Thyroid gland (tissue), 4 donors: ENCODE measurements at places on chromosomes 13 and 19. TPM values are rescaled to one million over a fixed set of nuclear protein-coding genes. Genes with fewer than 3 reads are reported as not detected.

GRCh38 chr19:46766569-46767317 lies 20.5 kb upstream of the STRN4 start:
- H3K27me3 ChIP-seq = no peaks in the 10 kb centered on the region
- no peaks in the 10 kb centered on the region for H3K4me1 ChIP-seq
- H3K4me3 ChIP-seq = no peak overlapping the region

The WDR87 gene
- total RNA-seq = not detected

The LILRA6 gene
- total RNA-seq = 1.6 TPM

DNA sequence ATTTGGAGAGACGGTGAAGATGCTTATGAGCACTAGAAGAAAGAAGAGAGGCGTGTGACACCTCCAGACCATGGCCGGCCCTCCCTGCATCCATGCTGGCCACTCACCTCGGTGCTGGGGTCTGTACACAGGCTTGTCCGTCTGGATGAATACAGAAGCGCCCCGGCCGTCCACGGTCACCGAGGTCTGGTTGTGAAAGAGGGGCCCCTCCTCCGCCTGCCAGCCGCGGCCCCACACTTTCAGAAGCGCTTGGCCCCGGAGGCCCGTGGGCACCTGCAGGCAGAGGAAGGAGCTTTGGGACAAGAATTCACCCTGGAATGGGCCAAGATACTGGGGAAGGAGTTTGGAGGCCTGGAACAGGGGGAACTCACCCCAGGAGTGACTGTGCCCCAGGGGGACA lies 15.1 kb downstream of the CPAMD8 start:
- peaks cover 3% of the 10 kb centered on the region for H3K4me1 ChIP-seq
- H3K4me3 ChIP-seq = no peak overlapping the region
- DNase-seq = no peak
- no peaks in the 10 kb centered on the region for H3K27me3 ChIP-seq

DNA sequence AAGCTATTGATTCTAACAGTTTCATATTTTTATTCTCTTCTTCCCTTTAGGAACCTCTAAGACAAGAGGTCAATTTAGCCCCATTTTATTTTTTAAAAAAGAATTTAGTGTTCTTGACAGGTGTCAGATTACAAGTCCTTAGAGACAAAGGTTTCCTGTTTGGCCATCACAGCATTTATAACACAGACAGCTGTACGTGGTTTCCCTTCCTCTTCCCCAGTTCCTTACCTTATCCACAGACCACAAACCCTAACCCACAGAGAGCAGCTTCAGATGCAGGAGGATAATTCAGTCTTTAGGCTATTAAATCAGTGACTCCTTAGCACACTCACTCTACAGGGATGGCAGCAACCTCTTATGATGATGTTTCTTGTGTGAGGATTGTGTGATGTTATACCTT lies 1210.1 kb downstream of the DIAPH3 start:
- H3K27ac ChIP-seq = no peak overlapping the region
- no peaks in the 10 kb centered on the region for H3K36me3 ChIP-seq
- no peak overlapping the region for H3K4me3 ChIP-seq

The TRPM4 gene
- 18.4 TPM for total RNA-seq
